D341Med (cell line): ENCODE measurements at places on chromosomes 4 and X.

GRCh38 chr4:85946821-85947220 lies 413.0 kb downstream of the MAPK10 start:
- DNase-seq, result no peak

GRCh38 chr4:8394806-8395205 lies 45.7 kb downstream of the ACOX3 start:
- no peak for DNase-seq

DNA sequence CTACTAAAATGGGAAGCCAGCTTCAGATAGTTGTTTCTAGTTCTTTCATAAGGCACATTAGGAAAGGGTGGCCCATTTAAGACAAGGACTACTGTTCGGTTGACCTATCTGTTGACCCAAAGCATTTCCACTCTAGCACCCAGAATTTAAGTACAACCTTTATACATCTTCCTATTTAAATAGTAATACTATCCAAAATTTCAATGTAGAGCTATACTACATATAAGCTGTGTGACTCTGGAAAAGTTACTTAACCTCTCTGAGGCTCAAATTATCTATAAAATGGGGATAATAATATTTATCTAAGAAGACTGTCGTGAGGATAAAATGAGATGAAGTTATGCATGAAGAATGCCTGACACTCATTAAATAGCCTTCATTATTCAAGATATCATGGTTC lies 82.0 kb upstream of the TMEM164 start:
- no peak for DNase-seq

DNA sequence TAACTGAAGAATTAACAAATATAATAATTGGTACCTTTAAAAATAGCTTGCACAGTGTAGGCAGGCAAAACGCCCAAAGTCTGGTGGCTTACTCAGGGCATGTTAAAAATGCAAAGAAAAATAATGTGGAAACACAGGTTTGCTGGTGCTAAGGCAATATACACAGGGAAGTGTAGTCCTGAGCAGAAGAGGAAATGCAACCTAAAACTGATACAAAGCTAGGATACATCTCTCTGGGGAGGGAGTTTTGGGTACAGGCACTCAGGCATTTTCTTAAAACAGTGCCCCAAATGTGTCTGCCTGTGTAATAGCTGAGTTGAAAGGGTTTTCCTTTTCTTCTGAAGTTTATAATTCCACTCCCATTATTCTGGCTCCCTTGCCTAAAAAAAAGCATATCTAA lies 47.4 kb downstream of the TMPRSS11E start:
- DNase-seq, result no peak

DNA sequence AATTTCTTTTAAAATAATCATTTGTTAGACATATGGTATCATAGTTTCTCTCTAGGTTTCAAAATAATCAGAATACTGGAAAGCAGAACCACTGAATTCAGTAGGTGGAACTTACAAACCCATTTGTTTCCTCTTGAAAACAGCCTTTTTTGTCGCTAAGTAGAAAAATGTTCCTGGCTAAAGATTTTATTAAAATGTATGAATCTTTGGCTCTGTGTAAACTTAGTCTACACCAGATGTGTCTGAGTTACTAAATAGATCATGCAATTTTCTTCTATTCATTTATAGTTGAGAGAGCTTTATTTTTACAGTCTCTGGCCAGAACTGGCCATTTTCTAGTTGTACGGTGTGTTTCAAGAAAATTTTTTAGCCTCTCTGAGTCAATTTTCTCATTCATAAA lies 1.0 kb downstream of the CYSLTR1 start:
- no peak for DNase-seq

- DNase-seq, result peak; percentile 75
Observed at GRCh38 chr4:140609548-140610425, 41.0 kb upstream of the UCP1 start.

GRCh38 chrX:120260369-120260768 lies 9.8 kb downstream of the ZBTB33 start:
- DNase-seq, result no peak

DNA sequence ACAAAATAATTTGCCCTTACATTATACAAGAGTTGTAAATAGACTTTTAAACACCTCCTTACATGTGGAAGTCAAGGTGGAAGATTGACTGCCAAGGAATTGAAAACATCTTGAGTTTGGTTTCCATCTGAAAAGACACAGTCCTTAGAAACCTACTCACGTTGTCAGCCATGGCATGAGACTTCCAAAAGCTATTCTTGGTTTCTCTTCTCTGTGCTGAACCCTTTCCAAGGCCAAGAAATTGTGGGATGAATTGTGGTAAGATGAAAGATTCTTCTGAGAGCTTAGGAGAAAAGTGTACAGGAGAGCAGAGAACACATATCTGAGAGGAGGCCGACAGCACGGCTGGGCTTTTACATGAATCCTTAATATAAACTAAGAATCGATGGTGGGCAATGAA lies 370.0 kb downstream of the FBXW7 start:
- no peak for DNase-seq

- no peak for DNase-seq
Observed at GRCh38 chr4:38747629-38748028, 35.2 kb downstream of the TLR10 start.

- peak; percentile 31 for DNase-seq
Observed at GRCh38 chrX:128816919-128817318, 706.4 kb downstream of the SMARCA1 start.

DNA sequence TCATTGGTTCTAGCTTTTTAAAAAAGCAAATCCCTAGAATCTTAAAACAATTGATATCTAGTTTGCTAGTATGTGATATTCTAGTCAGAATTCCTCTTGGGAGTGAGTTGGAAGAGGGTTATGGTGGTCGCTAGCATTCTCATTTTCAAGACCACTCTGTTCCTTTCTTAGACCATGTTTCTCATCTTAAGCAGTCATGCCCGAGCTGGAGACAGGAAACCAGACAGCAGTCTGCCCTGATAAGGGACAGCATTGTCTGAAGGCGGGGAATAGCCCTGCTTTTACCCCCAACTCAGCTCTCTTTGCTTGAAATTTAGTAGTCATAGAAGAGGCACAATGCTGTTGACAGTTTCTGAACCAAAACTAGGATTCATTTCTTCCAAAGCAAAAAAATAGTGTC lies 5.2 kb downstream of the KLF3 start:
- DNase-seq, result no peak

DNA sequence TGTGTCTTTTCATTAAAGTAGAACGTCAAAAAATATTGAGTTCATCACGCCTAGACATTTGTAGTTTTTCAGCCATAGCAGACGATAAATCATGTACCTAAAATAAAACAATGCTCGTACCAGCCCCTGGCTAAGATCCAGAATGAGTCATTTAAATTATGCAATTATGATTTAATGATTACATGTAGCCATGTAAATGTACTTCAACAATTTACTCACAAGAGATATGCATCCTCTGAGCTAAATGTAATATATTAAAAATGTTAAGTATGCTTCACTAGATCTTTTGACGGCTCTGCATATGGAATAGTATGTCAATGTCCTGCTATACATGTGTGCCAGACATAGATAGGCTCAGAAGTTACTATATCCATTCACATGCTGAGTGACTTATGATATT lies 1077.8 kb downstream of the ARAP2 start:
- no peak for DNase-seq

GRCh38 chr4:167023364-167023925 lies 210.8 kb downstream of the SPOCK3 start:
- DNase-seq, result no peak

GRCh38 chr4:186536285-186536684 lies 19.1 kb downstream of the MTNR1A start:
- no peak for DNase-seq

GRCh38 chr4:95155759-95156451 lies 392.9 kb downstream of the UNC5C start:
- peak; percentile 35 for DNase-seq

DNA sequence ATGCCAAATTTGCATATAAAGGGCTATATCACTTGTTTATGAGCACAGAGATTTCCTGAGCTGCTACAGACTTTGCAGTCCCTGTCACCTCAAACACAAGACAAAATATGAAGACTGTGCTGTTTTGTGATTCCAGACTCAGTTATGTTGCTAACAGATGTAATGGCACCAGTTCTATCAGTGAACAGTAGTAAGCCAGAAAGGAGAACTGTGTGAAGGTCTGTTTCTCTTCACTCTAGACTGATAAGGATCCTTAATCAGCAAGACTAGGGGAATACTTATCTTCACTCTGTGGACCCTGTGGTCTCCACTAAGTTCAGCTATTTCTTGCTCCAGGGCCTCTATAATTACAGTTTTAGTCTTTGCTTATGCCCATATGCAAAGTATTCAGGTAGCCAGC lies 82.7 kb downstream of the ANXA5 start:
- no peak for DNase-seq

DNA sequence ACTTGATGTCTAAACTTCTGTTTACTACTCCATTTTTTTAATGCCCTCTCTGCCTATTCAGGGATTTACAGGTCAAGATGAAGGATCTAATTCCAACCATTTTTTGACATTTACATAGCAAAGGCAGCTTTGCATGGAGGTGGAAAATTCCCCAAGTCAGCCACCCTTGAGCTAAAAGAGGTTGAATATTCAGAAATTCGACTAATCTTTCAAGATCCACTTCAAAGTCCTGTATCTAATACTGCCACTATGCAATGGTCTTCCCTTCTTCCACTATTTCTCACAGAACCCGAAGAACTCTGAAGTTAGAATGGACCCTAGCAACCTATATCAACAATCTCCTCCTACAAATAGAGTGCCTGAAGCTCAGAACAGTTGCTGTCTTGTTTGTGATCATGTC lies 21.6 kb downstream of the CFAP97 start:
- DNase-seq, result no peak

DNA sequence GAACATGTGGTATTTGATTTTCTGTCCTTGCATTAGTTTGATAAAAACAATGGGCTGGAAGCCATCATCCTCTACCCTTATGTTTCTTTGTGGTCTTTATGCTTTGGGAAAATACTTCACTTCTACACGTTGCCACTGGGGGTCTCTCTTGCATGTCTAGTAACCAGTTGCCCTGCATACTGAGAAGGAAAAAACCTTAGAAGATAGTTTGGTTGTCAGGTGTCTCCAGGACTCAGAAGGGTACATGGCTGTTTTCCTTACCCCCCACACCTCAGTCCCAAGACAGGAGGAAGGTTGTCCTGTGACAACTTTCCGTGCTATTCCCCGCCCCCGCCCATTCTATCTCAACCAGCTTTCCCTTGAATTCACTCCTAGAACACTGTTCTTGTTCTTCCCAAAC lies 62.1 kb upstream of the LANCL3 start:
- DNase-seq, result no peak
